ENCODE measurements at places on chromosomes 4 and X.

DNA sequence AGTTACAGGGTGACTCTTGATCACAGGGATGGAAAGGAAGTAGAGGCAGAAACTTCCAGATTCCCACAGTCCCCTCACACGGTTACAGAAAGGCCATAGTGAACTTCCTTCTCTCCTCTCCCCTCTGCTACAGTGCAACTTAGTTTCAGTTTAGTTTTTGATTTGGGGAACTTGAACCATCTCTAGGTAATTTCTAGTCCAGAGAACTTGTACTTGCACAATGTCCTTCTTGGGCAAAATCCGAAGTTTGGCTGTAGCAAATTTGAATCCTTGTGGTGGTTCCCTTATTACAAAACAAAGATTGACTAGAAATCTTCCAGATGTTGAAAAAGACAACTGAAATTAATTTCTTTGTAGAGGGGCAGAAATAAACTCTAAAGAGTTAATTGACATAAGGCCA, 1.2 kb upstream of the BLTP1 start:
- DNase-seq, result no peak

DNA sequence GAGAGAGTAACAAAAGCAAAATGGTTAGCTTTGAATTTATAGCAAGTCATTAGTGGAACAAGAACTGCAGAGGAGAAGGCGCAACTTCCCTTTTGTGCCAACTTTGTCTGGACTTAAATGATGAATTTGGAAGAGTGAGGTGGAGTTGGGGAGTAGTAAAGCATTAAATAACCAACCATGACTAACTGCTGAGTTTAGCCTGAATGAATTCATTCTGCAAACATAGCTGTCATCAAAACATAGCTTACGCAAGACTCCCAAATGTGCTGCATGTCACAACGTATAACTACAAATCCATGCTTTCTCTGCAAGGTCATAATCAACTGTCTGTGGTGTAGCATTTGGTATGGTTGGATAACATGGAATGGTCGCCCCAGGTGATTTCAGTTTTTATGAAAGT, 75.9 kb upstream of the RPL34 start:
- DNase-seq, result no peak

- no peak for DNase-seq
Measured at GRCh38 chrX:119685225-119686066, 7.5 kb downstream of the SEPTIN6 start.

- no peak for DNase-seq
Measured at GRCh38 chrX:52558140-52558539, 41.3 kb upstream of the XAGE1B start.

- DNase-seq, result no peak
Measured at GRCh38 chr4:20394512-20394911, 142.8 kb downstream of the SLIT2 start.

DNA sequence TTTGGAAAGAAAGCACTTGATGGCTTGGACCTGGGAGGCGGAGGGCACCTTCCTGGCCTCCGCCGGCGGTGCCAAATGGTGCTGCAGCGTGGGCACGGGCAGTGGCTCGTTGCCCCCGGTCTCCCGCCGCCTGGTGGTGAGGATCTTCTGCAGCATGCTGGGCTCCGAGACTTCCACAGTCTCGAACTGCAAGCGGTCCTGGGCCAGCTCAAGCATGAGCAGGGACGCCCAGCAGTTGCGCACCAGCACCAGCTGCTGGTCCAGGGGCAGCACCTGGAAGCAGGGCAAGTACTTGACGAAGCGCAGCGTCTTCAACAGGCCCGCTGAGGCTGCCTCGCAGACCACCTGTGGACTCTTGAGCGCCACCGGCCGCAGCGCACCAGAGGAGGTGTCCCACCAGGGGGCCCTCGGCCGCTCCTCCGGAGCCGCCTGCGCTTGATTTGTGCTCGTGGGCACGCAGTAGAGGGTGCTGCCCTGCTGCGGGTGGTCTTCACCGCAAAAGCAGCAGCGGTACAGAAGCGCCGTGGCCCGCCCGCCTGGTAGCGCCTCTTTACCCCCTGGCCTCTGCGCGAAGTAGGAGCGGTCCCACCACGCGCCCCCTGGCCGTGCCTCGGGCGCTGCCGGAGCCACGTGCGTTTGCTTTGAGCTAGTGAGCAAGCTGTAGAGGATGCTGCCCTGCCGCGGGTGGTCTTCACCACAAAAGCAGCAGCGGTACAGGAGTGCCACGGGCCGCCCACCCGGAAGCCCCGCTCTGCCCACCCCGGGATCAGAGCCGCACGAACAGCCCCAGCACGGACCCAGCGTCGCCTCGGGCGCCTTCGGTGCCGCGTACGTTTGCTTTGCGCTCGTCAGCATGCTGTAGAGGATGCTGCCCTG, 689 bp downstream of the NR0B1 start:
- DNase-seq, result no peak

DNA sequence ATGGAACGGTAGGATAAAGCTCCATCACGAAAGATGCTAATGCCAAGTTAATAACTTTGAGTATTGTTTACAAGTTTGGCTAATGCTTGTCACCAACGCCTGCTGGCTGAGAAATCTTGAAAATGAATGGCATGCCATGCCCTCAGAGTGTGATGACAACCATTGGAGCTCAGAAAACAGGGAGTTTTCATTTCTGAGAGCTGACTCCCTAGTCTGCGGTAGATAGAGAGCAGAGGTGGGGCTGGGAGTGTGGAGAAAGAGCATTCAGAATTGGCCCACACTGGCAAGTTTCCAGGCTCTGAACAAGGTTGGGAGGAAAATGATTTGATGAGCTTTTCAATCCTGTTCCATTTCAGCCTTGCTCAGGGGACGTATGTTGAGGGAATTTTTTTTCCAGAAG, 183.9 kb downstream of the CPEB2 start:
- no peak for DNase-seq
